ENCODE measurements at places on chromosomes 7 and 10.

DNA sequence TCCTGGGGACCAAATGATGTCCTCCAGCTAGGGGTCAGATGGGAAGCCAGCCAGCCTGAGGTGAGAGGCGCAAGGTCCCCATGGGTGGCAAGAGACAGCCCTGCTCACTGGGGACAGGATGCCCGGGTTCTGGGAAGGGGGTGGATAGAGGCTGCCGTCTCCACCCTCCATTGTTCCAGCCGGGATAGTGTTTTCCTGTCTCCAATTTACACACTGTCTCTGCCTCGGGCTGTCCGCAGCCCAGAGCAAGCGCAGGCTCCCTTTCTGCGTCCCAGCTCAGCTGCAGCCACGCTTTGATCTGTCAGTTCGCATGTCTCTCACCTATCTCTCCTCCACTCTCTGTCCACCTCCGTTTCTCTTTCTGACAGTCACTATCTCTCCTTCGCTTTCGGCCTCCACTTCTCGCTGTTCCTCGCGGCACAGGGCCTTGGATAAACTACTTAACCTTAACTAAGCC, 2.1 kb downstream of the EPHB4 start:
- no peak for DNase-seq

GRCh38 chr7:71988201-71988600, 423.9 kb downstream of the CALN1 start:
- no peak for DNase-seq

DNA sequence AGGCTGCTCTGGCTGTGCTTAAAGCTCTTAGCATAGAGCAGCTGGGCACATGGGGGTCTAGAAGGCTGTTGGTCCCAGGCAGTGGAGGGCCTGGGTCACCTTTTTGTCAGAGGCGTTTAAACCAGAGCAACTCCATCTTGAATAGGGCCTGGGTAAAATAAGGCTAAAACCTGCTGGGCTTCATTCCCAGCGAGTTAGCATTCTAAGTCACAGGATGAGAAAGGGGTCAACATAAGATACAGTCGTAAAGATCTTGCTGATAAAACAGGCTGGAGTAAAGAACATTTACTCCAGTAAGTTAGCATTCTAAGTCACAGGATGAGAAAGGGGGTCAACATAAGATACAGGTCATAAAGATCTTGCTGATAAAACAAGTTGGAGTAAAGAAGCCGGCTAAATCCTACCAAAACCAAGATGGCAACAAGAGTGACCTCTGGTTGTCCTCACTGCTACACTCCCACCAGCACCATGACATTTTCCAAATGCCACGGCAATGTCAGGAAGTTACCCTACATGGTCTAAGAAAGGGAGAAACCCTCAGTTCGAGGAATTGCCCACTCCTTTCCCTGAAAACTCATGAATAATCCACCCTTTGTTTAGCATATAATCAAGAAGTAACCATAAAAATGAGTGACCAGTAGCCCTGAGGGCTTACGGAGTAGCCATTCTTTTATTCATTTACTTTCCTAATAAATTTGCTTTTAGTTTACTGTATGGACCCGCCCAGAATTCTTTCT, 96.8 kb upstream of the PCBD1 start:
- no peak for DNase-seq

- DNase-seq, result no peak
These were observed 66.1 kb downstream of the ZMYND11 start for GRCh38 chr10:201328-201771.

DNA sequence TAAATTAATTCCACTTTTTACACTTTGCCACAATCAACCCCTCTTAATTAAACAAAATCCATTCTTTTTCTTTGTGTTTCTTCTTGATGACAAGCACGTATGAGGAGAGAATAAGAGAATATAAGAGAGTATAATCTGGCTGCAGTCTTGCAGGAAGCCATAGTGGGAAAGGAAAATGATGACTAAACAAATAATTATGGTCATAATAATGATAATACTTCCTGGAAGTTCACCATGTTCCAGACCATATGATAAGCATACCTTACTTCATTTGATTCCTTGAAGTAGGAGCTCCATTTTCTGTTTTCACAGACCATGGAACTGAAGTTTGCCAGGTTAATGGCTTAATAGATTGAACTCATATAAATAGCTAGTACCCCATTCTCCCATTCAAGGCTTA, 237.8 kb downstream of the SEMA3D start:
- DNase-seq, result no peak

DNA sequence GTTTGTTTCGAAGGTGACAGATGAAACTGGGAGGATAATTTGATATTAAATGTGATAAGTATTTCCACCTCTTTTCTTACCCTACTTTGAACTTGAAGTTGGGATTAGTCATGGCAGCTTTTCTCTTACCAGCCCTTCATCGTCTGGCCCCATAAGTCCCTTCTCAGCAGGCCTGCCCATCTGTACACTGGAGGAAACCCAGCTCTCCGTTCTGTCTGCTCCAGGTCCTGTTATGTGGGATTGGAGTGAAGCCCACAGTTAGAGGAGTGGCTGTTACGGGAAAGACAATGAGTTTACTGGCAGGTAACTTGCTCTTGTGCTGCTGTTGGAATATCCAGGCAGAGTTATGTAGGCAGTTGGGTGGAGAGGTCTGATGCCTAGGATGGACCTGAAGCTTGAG, 127.3 kb downstream of the CAMK1D start:
- DNase-seq, result no peak

DNA sequence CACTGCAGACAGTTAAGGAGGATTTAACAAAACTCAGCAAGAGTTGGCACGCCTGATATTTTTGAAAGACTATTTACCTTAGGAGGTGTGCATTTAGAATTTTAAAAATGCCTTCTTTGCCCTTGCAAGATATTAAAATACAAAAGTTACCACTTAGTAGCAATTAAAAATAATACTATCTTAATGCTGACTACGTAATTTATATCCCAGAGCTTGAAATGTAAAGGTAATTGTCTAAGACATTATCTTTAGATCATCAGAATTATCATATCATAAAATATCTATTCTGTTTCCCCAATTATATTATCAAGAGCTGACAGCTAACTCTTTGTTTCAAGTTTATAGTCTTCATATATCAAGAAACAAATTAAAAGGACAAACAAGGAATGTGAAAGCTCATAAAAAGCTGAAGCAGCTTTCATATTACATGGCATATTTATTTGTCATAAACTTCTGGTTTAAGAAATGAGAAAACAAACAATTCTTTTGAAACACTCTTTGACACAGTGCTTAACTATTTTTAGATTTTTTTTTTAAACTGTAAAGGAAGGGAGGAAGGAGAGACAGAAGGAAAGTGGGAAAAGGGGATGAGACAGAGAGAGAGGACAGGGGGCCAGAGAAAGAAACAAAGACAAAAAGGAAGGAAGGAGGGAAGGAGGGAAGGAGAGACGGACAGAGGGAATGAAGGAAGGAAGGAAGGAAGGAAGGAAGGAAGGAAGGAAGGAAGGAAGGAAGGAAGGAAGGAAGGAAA, 73.5 kb downstream of the RTKN2 start:
- DNase-seq, result no peak

GRCh38 chr10:105252911-105253310, 611.8 kb downstream of the SORCS3 start:
- no peak for DNase-seq

GRCh38 chr7:1290026-1290678, 57.5 kb downstream of the UNCX start:
- DNase-seq, result peak; percentile 36

DNA sequence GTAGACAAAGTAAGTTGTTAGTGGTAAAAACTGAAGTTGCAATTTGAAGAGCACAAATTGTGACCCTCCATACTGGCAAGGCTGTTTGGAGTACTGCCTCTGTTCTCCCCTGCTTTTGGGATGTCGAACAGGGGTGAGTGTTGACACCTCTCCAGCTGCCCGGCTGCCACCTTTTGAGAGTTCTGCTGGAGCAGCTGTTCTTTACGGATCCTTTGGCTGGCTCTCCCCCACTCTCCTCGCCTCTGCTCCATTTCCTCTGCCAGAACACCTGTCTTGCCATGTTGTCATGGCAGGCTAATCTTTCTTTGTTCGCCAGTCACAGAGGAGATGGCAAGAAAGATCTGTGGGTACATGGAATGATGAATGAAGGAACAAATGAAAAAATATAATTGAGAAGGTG, 34.9 kb downstream of the INSYN2A start:
- DNase-seq, result no peak

- no peak for DNase-seq
These were observed 101.2 kb upstream of the ZNF746 start for GRCh38 chr7:149598721-149599308.

GRCh38 chr7:108347616-108348015, 108.6 kb downstream of the NRCAM start:
- DNase-seq, result no peak

DNA sequence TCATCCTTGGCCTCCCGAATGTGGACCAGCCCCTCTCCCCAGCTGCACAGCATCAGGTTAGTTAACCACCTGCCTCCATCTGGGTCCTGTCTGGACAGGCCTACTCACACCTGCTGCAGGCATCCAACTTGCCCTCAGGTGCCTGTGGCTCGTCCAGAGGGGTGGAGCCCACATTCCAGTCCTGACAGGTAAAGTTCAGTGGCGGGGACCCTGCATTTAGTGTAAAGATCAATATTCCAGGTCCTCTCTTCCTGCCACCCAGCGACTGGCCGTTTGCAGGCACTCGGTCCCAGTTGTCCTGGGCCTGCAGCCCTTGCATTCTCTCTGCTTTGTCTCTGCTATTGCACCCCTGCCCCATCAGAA, 15.0 kb downstream of the HTRA1 start:
- no peak for DNase-seq

DNA sequence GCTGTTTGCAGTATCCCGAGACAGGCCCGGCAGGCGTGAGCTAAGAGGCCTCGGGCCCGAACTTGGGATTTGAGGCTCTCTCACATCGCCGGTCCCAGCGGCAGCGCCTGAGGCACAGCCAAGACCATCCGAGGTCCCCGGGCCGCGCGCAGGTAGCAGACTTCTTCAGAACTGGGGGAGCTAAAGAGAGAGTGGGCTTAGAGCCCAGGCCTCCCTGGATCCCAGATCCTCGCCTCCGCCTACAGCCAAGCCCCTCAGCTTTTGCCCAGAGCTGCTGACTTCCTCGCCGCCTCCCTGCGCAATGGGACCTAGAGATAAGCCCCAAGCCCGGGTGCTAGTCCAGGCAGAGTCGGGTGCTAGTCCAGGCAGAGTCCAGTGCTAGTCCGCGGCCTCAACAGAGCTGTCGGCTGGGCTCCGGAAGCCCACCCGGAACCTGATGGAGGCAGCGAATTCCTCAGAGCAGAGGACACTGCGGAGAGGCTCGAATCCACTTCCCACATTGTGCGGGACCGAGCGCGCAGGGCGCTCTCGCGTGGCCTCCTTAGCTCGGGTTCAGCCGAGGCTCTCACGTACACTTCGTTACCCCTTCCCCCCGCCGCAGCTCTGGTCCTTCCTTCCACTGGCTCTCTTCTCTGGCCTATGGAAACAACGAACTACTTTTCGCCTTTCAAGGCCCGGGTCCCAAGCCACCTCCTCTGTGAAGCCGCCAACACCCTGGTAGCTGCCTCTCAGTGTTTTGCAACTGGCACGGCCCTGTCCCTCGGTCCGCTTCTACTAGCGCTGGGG, 5.8 kb downstream of the LBX1 start:
- no peak for DNase-seq

GRCh38 chr7:105289704-105290103, 99.0 kb downstream of the SRPK2 start:
- DNase-seq, result no peak

DNA sequence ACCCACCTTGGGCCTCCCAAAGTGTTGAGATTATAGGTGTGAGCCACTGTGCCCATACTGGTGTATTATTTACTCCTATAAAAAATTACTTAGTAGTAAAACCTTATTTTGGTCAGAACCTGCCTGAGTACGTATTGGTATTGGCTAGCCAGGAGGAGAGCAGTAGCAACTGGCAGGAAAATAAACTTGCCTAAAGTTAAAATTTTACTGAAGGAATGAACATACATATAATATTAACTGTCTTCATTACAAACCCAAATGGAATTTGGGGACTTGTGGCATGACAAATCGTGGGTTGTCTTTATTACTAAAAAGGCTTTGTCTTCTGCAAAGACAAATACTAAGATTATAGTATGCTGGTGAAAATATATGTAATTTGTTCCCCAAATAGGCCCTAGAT, 8.4 kb downstream of the RAB18 start:
- DNase-seq, result no peak

DNA sequence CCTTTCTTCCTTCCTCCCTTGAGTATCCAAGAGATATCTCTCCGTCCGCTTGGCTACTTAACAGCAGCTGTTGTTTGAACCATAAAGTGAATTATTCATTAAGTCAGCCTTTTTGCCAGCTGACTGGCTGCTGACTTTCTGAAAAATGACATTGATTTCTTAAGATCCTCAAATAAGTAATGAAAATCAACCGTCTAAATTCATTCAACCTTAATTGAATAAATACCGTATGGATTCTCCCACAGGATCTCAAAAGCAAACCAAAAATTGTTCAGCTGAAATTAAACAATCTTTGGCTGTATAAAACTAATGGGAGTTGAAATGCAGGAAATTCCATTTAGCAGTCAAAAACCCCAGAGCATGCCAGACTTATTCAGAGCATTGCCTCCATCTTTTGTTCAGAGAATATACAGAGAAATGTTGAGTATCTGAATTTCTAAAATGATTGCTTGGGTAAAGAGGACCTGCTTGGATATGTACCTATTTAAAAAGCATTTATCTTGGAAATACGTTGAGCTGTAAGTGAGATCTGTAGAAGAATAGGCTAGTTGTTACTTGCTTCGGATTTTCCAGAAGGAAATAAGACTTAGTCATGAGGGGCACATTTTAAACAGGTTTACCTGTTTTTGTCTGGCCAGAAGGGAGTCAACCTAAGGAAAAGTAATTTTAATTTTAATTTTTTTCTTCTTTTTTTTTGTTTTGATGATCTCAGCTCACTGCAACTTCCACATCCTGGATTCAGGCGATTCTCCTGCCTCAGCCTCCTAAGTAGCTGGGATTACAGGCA, 136.2 kb downstream of the PLXDC2 start:
- no peak for DNase-seq

DNA sequence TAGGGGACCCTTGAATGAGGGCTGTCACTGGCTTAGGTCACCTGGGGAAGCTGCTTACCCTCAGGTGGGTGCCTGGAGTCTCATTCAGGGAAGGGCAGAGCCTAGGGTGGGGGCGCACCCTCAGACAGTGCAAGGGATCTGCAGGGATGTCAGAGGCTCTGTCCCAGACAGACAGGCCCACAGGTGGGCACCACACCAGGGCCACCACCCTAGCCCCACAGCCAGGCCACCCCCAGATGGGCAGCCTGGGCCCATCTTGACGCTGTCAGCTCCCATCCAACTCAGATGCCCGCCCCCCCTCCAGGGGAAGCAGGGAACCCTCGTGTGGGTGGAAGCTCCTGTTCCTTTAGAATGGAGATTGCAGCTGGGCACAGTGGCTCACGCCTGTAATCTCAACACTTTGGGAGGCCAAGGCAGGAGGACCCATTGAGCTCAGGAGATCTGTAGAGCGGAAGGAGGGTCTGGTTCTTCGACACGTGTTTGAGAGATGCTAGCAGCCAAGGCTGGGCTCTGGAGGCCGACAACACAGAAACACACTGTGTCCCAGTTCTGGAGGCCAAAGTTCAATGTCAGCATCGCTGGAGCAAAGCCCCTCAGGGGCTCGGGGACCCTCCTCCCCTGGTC, 58.5 kb upstream of the DNAJB6 start:
- no peak for DNase-seq
